ENCODE measurements at places on chromosomes 7 and 10.

GRCh38 chr7:46652317-46652716 is 731.2 kb upstream of the IGFBP3 start:
- no peak for DNase-seq

DNA sequence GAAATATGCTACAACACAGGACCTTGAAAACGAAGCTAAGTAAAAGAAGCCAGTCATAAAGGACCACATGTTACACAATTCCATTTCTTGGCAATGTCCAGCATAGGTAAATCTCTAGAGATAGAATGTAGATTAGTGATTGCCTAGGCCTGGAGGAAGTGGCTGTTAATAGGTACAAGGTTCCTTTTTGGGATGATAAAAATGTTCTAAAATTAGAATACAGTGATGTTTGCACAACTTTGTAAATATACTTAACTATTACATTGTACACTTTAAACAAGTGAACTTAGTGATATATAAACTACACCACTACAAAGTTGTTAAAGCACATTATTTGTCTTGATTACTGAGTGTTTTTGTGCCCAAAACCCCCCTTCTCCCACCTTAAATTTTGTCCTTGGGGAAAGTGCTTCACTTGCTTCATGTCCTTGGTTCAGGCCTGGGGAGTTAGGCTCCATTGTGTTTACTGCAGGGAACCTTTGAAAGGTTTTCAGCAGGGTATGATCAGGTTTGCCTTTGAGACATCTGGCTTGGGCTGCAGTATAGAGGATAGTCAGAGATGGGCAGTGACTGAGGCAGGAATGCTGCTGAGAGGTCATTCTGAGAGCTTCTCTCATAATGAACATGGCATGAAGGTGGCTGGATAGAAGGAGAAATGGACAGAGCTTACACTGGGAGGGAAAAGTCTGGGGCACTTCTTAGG is 1052.6 kb downstream of the REEP3 start:
- DNase-seq, result no peak

DNA sequence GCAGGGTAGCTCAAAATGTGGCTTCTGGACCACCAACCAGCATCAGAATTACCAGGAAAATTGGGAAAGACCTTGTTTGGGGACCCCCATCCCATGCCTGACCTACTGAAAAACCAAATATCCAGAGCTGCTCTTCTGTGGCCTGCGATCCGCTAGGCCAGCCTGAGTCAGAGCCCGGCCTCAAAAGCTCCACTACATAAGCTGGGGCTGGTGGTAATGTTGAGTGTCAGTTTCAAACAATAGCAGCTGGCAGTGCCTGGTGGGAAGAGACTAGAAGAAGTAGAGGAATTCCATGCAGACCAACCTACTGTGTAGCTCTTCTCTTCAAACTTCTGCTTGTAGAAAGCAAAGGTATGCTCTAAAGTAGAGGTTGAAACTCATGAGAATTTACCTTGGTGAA is 52.0 kb downstream of the KLRG2 start:
- no peak for DNase-seq

DNA sequence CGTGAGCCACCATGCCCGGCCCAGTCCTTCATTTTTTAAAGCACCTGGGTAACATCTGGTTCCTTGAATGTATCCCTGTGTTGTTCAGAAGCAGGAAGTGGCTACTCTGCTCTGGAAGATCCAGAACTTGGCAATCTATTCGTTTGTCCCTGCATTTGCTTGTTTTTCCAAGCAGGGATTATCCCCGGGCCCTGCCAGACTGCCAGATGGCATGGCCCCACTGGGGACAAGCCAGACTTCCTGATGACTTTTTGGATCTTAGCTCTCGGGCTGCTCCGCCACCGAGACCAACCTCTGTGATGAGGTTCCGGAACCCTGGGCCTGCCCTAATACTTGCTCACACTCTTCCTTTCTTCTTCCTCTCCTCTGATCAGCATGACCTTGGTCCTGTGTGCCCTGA is 496.7 kb downstream of the TYW1 start:
- no peak for DNase-seq

DNA sequence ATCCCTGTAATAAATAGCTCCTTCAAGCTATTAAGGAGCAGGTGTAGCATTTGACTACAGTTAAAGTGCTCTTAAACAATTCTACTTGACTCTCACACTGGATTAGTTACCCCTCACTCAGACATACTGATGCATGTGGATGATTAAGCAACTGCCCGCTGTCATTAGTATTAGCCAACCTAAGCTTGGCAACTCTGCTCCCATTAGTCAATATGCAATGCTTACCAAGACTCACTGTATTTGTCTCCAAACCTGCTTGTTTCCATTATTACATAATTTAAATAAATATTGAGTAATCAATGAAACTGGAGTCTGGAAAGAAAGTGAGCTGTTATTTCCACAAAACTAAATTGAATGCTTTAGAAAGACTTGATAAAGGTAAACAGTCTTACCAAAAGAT is 144.0 kb upstream of the ASAH2 start:
- no peak for DNase-seq

GRCh38 chr7:141709749-141710148 is 1.6 kb downstream of the WEE2 start:
- DNase-seq, result no peak

- no peak for DNase-seq
Observed at GRCh38 chr7:39951226-39952194, 1.5 kb downstream of the CDK13 start.

GRCh38 chr10:71079761-71080380 is 132.5 kb upstream of the UNC5B start:
- DNase-seq, result no peak
